ENCODE measurements at places on chromosomes 6 and 20.

- no peak for DNase-seq
These were observed 16.9 kb upstream of the HBS1L start for GRCh38 chr6:135071541-135071940.

DNA sequence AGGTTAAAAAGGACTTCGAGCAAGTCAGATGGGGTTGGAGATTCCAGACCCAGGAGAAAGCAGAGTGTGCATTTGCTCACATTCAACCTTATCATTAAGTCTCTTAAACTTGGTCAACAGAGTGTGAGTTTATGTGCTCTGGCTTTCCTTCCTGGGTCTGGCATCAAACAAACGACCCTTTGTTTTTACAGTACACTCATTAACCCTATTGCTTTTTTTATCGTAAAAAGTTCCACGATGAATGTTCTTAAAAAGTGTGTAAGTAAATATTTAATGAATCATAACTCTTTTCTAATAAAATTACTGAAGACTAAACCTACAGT lies 2.5 kb downstream of the FYN start:
- no peak for DNase-seq

- DNase-seq: no peak
These were observed 137.5 kb downstream of the ZFP64 start for GRCh38 chr20:52054123-52054522.

GRCh38 chr6:116016846-116017545 lies 43.7 kb downstream of the FRK start:
- DNase-seq: no peak

- no peak for DNase-seq
These were observed 46.1 kb downstream of the SYNJ2 start for GRCh38 chr6:158027590-158028285.

GRCh38 chr6:146423452-146423851 lies 120.2 kb upstream of the RAB32 start:
- DNase-seq: no peak

- peak; percentile 41 for DNase-seq
These were observed 12.0 kb downstream of the XRN2 start for GRCh38 chr20:21315138-21315537.

DNA sequence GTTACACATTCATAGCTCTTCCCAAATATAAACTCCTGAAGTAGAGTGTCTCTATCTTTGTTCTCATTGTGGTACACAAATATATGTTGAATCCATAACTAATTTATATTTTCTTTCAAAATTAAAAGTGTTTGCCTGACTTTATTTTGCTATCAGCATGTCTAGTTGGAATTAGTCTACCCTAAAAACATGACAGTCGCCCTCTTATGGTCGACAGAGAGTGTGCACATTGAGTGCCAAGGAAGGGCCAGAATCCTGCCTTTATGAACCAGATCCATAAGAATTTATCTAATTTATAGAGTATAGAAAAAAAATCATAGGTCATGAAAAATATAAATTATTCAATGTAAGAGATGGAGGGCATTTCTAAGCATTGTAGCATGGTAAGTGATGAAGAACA lies 12.3 kb upstream of the DEFB112 start:
- no peak for DNase-seq

GRCh38 chr6:56430629-56431600 lies 183.5 kb upstream of the COL21A1 start:
- DNase-seq: no peak

DNA sequence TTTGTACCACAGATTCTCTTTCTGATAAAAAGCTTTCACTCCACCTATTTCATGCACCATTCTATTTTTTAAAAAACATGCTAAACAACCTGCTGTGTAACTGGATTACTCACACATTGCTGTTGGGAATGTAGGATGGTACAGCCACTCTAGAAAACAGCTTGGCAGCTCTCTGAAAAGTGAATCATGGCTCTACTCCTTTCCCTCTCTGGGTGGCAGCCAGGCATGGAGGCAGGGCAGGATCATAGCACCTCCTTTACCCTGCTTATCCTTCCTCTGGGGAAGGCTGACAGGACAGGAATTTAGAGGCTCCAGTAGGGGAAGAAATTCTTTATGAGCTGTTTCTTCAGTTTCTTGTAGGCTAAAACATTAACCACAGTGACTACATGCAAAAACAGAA lies 6.7 kb upstream of the VNN2 start:
- peak; percentile 79 for DNase-seq
